ENCODE measurements at places on chromosomes 6 and 20.

DNA sequence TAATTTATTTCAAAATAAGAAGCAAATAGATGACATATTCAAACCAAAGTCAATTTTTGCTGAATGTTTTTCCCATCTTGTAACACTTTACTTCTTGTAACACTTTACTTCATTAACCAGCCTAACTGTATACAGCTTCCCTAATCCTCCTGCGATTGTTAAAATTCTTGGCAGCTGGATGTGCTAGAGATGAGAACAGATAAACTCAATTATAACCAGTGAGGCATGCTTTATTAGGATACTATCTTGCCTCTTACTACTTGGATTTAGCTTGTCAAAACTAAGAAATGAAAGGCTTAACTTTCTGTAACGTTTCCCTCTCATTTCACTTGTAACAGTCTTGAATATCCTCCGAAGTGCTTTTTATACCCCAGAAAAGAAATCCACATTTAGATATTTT lies 94.1 kb upstream of the BMP5 start:
- DNase-seq, result no peak

- DNase-seq, result no peak
Measured at GRCh38 chr20:2867081-2867864, 6.0 kb upstream of the PTPRA start.

- no peak for DNase-seq
Measured at GRCh38 chr6:28160233-28160632, 18.6 kb downstream of the ZKSCAN8 start.

- DNase-seq, result peak; percentile 70
Measured at GRCh38 chr20:25042531-25043498, 15.1 kb downstream of the ACSS1 start.

DNA sequence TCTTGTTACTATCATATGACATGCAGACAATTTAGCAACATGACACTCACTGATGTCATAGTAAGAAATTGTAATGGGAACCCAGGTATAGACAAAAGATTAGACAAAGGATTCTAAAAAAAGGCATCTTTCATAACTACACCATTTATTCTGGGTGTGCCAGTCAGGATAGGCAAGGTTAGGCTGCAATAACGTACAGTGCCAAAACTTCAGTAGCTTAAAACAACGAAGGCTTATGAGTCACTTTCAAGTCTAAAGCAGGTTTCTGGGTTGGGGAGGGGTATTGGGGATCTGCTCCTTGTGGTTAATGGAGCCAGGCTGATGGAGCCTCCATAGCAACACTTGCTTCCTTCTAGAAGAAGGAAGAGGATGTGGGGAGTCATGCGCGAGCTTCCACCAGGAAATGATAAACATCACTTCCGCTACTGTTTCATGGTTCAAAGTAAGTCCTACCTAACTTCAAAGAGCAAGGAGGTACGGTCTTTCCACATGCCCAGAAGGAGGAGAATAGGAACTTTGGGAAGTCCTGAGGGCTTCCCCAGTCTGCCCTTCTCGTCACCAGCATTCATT lies 2.0 kb upstream of the GTSF1L start:
- DNase-seq, result no peak

- peak; percentile 50 for DNase-seq
Measured at GRCh38 chr6:42406306-42407280, 45.1 kb downstream of the TRERF1 start.

DNA sequence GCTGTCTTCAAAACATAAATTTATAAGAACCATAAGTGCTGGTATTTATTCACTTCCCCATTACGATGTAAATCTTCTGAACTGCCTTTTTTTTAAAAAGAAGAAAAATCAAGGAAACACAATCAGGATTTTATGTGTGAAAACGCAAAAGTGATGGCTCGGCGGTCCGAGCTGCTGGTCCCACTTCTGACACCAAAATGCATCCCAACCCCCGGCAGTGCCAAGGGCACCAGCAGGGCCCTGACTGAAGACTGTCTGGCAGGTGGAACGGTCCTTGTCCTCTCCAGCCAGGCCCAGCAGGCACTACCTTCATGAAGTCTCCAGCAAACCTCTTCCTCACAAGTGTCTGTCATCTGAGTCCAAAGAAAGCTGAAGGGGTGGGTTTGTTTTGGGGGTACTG lies 41.2 kb downstream of the TBC1D7 start:
- no peak for DNase-seq

GRCh38 chr6:121438869-121439268 lies 3.4 kb downstream of the GJA1 start:
- no peak for DNase-seq

- no peak for DNase-seq
Measured at GRCh38 chr6:52735071-52735470, 28.2 kb downstream of the GSTA2 start.

- no peak for DNase-seq
Measured at GRCh38 chr6:97133067-97133466, 149.9 kb downstream of the MMS22L start.

DNA sequence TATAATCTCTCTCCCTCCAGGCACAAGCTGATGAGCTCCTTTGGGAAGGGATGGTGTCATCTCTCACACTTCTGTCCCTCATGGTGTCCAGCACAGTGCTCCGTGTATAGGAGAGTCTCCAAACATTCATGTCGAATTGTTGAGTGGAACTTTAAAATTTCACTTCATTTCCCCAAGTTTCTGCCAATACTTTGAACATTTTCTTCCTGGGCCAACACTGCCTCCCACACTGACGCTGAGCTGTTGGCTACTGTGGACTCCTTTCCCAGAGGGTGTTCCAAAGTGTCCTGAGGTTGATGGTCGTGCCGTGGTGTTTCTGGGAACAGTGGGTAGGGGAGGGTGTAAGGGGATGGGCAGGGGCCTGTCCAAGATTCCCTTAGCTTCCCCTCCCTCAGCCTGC lies 122.7 kb downstream of the TIAM2 start:
- DNase-seq, result no peak

DNA sequence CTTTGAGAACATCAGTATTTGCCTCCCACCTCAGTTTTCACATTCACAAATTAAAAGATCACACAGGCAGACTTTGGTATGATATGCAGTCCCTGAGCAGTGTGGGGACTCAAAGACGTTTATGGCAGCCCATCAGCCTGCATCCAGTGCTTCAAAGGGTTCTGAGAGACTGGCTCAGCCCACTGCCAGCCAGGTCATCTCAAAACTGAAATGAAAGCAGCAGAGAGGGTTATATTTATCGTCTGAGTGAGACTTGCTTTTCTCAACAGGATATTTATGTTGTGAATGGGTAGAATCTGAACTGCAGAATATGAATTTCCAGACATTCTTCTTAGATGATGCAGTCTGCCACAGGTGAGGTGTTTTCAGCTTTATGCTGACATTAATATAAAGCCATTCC lies 159.8 kb downstream of the NRN1 start:
- DNase-seq, result no peak

- no peak for DNase-seq
Measured at GRCh38 chr6:110284855-110285254, 73.3 kb downstream of the METTL24 start.

DNA sequence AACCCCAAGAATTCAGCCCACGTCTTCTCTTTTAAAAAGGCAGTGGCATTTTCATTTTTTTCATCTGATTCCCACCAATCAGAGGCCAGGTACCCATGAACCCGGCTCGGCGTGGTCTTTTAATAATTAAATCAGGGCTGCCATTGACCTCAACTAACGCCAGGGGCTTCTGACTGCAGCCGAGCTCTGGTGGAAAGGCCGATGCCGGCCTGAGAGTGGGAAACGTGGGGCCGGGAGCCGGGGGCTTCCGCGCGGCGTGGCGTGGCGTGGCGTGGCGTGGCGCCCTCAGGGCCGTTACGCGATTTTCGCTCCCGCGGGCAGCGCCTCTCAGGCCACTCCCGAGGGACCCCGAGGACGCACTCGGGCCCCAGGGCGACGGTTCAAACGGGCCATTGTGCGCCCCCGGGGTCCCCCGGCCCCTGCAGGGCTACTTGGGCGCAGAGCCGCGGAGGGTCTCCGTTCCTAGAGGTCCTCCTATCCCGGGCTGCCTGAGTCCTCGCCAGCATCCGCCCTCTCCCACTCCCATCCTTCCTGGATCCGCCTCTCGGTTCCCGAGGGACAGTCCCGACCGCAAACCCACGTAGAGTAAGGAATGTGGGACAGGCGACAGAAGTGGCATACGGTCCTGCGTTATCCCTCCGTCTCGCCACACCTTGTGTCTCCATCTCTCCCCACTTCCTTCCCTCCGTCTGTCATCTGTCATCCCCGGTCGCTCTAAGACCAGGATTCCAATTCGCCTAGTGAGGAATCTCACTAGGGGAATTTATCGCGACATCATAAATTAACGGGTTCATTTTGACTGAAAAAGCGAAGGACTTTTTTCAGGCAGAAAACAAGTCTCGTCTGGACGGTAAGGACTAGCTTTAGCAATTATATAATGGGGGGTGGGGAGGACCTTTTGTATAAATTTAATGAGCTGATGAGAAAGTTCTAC lies 876 bp upstream of the TBPL1 start:
- peak; percentile 68 for DNase-seq

DNA sequence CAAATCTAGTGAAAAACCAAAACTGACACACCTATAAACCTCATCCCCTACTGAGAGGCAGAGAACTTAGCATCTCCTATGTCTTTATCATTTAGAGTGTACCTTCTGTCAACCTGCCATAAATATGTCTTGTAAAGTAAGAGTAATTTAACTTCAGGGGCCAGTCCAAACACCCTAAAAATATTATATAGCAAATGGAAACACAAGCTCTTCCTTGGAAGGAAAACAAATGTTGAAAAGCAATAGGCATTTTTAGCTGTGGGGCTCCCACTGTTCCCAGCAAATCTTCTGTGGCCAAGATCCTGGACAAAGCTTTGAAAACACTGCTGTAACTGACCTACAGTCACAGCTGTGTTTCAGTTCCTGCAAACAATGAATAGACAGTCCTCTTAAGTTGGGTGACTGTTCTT lies 140.0 kb upstream of the RNF217 start:
- DNase-seq, result no peak

- DNase-seq, result peak; percentile 58
Measured at GRCh38 chr6:6546318-6547109, 42.0 kb upstream of the LY86 start.

DNA sequence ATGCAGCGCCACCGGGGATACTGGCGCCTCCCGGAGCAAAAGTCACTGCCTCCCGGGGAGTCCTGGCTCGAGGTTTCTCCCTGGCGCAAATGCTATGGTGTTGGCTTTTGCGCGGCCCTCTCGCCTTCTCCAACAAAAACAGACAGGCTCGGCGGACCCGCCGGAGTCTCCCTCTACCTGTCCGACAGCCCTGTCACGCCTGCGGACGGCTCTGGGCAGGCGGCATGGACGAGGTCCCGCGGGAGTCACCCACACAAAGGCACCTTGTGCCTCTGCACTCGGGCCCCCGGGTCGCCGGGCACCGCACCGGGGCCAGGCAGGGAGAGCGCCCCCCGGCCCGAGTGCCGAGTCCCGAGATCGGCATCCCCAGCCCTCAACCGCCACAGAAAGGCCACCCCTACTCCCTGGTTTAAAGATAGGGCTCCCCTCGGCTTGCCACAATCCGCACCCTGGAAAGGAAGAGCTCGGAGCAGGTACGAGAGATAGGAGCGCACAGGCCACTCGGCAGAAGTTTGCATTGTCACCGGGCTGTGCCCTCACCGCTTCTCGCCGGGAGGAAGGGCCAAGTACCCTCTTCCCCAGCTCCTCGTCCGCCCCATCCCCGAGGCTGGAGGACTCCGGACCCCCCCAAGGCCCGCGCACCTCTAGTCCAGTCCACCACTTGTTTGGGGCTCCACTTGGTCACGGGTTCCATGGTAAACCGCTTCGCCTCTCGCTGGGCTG lies 903 bp downstream of the CNKSR3 start:
- DNase-seq, result no peak

DNA sequence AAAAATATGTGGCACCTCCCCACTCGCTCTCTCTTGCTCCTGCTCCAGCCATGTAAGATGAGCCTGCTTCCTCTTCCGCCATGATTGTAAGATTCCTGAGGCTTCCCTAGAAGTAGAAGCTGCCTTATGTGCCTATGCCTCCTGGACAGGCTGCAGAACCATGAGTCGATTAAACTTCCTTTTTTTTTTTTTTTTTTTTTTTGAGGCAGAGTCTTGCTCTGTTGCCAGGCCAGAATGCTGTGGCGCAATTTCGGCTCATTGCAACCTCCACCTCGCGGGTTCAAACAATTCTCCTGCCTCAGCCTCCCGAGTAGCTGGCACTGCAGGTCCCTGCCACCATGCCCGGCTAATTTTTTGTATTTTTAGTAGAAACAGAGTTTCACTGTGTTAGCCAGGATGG lies 112.5 kb downstream of the FAM217A start:
- DNase-seq, result no peak

DNA sequence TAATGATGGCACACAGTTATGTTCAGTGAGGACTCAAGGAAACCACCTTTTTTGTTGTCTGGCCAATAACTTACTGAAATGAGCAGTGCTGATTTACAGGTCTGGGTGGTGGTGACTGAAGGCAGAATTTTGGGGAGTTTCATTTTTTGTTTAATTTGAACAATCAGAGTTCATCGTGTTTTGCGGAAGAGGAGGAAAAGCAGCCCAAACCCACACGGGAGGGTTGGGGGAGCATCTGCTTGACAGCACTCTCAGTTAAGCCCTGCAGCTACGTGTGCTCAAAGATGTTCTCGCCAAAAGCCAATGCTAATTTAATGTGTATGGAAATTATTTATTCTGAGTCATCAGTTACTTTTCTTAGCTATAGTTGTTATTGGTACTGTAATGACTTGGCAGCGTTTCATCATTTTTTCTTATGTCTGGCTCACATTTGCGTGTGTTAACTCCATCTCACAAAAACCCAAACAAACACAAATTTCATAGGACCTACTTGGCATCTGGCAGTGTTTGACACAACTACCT lies 89.2 kb downstream of the UST start:
- DNase-seq, result no peak

GRCh38 chr6:151119823-151120524 lies 119.8 kb upstream of the AKAP12 start:
- no peak for DNase-seq

DNA sequence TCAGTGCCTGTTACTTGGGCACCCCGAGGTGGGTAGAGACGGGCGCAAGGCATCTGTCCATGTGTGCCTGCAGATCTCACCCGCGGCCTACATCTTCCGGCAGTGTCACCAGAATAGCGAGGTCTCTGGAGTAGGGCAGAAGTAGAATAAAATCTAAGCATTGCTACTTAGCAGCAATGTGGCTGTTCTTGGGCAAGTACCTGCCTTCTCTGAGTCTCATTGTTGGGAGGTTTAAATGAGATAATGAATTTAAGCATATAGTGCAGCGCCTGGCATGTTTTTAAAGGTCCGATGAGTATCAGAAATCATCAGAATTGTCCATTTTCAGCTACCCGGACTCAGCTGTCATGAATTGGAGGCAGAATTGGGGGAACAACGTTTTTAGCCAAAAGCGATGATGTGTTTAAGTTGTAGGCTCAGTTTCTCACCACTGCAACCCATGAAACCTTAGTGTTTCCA lies 800 bp downstream of the ABCC10 start:
- DNase-seq, result no peak

Data from heart right ventricle (tissue), 16 donors.